ENCODE measurements at places on chromosomes 2 and 18.

DNA sequence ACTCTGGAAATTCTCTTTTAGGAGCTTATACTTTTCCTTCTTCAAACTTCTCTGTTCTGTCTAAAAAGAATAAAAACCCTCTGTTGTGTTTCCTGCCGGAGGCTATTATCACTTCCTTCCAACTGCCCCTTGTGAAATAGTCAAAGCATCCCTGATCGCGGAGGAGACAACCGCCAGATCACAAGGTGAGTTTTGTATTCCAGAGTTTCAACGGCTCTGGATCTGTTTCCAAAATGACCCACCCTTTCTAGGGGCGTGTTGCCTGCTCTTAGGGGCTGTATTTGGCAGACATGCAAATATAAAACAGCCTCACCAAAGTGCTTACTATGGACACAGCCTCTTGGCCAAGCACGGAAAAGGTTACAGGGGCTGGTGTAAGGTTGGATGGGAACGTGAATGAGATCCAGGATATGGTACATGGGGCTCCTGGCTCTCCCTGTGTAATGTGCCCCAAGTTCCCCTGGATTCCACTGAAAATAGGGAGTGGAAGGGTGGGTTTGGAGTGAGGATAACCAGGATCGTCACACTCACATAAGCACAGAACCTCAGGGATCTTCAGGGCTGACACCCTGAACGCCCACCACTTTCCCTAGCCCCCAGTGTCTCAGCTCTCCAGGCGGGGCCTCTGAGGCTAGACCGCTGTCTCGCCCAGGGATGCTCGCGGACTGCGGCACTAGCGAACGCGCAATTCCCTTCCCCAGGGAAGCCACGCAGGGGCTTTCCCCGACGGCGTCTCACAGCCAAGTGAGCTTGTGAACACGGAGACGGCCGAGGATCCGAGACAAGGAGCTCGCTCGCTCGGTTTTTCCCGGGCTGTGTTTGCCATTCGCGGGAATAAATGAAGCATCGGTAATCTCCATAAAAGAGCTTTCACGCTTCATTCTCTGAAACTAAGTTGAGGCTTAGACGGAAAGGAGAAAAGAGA lies 14.4 kb downstream of the EN1 start:
- DNase-seq = no peak

DNA sequence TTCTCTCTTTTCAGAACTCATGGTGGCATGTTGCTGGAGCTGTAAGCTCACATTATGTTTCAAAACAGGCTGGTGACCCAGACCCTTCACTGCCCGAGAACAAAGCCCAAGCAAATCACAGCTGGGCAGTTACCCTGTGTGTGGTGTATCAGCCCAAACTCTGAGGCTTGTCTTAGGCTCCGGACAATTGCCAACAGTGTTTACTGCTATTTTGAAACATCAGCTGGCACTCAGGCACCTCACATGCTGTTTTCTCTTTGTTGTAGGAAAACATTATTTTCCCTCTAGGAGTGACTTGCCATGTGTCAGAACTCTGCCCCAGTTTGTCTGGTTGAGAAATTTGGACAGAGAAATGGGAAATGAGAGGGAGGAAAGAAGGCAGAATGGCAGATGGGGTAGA lies 237.6 kb upstream of the APCDD1 start:
- DNase-seq = no peak

GRCh38 chr18:22639561-22639960 lies 221.8 kb upstream of the CTAGE1 start:
- DNase-seq = no peak

- DNase-seq = no peak
These were observed 8.6 kb downstream of the MREG start for GRCh38 chr2:216004697-216005283.

DNA sequence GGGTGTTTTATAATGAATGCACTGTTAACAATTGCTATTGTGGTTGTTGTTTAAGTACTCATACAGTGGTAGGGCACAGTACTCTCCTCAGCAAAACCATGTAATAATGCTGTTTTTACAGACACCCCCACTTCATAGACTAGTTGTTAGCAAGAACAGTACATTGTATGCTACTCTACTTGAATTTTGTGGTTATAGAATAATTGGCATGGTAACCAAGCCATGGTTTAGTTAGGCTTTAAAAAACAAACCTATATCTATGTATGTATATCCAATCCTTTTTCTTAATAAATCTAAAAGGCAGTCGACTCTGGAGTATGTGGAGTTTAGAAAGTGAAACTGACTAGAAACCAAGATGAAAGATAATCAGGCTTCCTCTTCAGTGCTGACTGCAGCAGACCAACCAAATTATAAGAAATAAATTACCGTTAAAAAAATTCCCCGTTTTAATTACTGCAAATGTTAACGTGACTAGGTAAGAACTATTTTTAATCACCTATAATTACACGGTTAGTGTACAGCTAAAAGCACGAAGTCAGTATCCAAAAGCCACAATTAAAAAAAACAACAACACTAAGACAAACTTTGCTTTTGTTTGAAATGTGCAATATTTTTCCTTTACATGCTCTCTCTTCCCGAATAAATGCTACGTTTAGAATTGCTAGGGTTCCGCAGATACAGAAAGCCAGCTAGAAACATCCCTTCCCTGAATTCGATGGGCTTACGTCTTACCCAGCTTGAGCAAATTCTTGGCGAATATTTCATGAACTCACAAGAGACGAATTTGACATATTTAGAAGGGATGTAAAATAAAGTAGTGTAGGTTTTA lies 113.3 kb upstream of the SERTAD2 start:
- no peak for DNase-seq

- DNase-seq = no peak
These were observed 13.4 kb upstream of the CELF4 start for GRCh38 chr18:37578886-37579513.

GRCh38 chr2:101264360-101264939 lies 11.8 kb downstream of the CNOT11 start:
- DNase-seq = no peak

DNA sequence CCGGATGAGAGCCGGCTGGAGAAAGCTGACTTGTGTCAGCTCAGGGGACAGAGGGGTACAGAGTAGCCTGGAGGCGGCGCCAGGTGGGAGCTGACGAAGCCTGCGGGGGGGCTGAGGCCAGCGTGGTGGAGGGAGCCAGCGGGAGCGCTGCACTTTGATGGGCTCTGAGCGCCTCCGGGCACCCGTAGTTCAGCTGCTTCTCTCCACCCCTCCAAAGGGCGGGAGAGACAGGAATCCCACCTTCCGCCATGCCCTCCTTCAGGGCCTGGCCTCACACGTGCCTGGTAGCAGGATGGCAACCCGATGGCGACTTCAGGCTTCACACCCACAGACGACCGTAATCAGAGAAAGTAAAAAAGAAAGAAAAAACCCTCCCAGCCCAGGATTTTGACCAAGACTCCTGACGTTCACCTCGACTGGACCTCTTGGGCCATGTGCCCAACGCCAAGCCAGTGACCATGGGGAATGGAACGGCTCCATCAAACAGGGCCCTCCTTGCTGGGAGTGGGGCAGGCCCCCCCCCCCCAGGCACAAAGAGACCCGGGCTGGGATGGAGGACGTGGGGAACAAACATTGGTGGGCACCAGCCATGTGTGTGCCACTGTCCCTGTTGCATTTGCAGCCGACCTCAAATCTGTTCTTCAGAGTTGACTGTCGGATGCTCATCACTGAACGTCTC lies 60.7 kb upstream of the ASAP2 start:
- no peak for DNase-seq

All from dorsolateral prefrontal cortex (tissue), 122 donors.